Ascending aorta (tissue), 2 donors: ENCODE measurements at places on chromosomes 5 and 9. TPM values are rescaled to one million over a fixed set of nuclear protein-coding genes. Genes with fewer than 3 reads are reported as not detected.

DNA sequence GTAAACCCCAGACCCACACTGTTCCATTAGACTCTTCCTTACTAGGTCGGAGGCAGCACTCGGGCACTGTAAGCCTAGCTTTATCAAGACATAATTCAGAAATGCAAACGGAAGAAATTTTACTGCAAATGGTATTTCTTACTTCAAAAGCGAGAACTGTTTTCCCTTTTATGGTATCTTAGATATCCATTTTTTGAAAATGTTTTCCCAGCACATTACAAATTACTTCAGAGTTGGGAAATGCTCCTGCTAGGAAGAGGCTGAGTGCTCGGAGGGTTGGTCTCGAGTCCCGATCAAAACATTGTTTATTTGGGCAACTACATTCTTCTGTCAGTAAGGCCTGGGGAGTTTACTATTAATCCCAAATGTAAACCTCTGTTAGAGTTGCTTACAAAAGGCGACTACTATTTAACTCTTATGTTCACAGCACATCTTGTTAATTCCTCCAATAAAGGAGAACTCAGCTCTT lies 332.9 kb downstream of the CWC27 start:
- no peak overlapping the region for H3K4me3 ChIP-seq
- H3K27me3 ChIP-seq: no peaks in the 10 kb centered on the region
- peak overlapping the region; percentile 77 for H3K27ac ChIP-seq
- no peak for DNase-seq
- peaks cover 3% of the 10 kb centered on the region for H3K4me1 ChIP-seq

DNA sequence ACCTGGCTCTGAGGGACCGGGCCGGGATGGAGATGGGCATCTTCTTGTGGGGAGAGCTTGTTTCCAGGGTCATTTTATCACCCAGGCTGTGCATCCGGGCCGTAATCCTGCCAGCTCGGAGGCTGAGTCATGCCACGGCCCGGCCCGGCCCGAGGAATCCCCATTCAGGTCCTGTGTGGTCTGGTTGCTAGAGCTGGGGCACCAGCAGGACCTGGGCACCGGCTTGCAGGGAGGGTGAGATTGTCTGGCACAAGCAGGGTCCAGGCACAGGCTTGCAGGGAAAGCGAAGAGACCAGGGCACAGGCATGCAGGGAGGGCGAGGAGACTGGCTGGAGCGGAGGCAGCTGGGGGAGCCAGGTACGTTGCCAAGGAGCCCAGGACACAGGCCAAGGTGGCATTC lies 106.8 kb downstream of the RXRA start:
- peaks cover 35% of the 10 kb centered on the region for H3K36me3 ChIP-seq
- no peak for DNase-seq
- peaks cover 16% of the 10 kb centered on the region for H3K4me1 ChIP-seq
- H3K27me3 ChIP-seq: no peaks in the 10 kb centered on the region

GRCh38 chr5:143355710-143356109 lies 47.8 kb downstream of the NR3C1 start:
- no peaks in the 10 kb centered on the region for H3K36me3 ChIP-seq
- H3K4me1 ChIP-seq: peaks cover 3% of the 10 kb centered on the region
- DNase-seq: no peak
- H3K27ac ChIP-seq: peak overlapping the region; percentile 39
- no peak overlapping the region for H3K4me3 ChIP-seq

DNA sequence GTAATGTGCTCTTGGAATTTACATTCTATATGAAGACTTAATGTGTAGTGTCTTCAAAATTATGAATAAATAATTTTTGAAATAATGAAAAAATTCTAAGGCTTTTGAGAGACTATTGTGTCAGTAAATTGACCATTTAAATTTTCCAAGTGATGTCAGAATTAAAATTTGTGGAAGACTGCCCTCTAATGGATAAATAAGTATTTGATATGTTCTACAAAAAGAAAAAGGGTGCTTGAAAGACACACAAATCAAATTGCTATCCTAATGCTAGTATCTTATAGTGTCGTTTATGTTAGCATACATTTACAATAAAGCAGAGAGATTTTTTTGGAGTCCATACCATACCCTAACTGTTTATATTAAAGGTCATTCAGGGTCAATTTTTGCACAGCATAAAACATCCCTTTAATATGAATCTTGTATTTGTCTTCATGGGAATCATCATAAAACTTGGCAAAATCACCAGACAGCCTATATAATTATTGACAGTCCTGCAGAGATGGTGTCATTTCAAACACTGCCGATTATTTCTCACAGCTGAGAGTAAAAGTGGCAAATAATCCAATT lies 120.8 kb upstream of the SLC27A6 start:
- H3K4me3 ChIP-seq: no peak overlapping the region
- DNase-seq: no peak
- no peak overlapping the region for H3K27ac ChIP-seq

DNA sequence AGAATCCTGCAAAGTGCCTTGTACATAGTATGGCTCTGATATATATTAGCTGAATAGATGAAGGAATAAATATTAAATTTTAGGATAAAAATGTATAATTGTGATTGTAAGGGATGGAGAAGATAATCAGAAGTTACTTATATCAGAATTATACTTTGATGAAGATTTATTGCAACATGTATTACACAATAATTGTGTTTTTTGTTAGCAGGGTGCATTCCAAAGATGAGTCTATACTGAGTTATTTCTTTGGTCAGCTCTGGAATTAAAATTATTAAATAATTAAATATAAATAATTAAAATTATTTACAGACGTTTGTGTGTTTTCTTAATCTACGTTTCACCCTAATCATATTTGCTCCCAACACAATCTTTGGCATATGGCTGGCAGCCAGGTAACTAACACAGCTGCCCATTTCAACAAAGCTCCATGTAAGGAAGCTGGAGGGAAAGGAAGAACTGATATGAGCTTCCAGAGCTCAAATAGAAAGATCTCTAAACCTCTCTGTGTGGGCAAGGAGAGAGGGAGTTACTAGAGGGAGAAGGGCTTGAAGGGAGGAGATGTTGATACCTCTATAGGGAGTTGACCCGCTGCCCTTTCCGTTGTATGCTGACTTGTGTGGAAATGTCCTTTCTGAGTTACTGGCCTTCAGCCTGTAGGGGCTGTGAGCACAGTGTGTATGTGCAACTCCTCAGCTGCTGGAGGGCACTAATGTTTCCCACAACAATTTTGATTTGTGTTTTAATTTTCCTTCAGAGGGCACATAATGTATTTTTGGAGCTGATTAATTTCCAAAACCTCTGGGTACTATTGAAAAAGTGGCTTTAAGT lies 403.4 kb downstream of the MAN2A1 start:
- H3K36me3 ChIP-seq: no peaks in the 10 kb centered on the region
- no peaks in the 10 kb centered on the region for H3K27me3 ChIP-seq
- DNase-seq: no peak
- H3K4me3 ChIP-seq: no peak overlapping the region
- H3K4me1 ChIP-seq: peaks cover 3% of the 10 kb centered on the region
- no peak overlapping the region for H3K27ac ChIP-seq

DNA sequence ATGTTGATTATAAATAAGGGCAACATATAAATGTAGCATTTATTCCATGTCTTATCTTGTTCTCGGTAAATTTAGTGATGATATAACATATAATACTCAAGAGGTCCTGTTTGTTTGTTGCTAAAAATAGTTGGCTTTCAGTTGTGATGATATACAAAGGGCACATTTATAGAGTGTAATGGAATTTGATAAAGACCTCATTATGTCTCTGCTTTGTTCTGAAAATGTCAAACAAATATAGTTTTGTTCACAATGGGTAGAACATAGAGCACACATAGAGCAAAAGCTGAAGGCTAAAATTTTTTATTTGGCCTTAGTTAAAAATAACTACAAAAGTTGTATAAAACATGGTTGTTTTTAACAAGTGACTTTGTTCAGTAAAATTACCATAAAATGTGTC lies 477.1 kb upstream of the SMC2 start:
- H3K27ac ChIP-seq: no peak overlapping the region
- H3K36me3 ChIP-seq: no peaks in the 10 kb centered on the region
- no peak for DNase-seq
- no peak overlapping the region for H3K4me3 ChIP-seq
- H3K4me1 ChIP-seq: no peaks in the 10 kb centered on the region

Gene HCN1
- not detected for total RNA-seq

Gene CARD19
- 212 TPM for total RNA-seq

Gene RAB3C
- 3.0 TPM for total RNA-seq

Gene FTMT
- total RNA-seq: not detected

Gene PALM2AKAP2
- total RNA-seq: 38.2 TPM

Gene GKAP1
- not detected for total RNA-seq

Gene PRLR
- 0.43 TPM for total RNA-seq
